ENCODE measurements at places on chromosomes 16 and 17. TPM values are rescaled to one million over a fixed set of nuclear protein-coding genes. Genes with fewer than 3 reads are reported as not detected.
A peak's percentile ranks its signal among the peaks of the same experiment; 100 is the strongest.

The ARHGDIG gene
- total RNA-seq: not detected

The ARL17B gene
- total RNA-seq: 24.9 TPM

The MARVELD3 gene
- total RNA-seq: 7.7 TPM

The TOM1L1 gene
- 109 TPM for total RNA-seq

The SMIM36 gene
- total RNA-seq: not detected

GRCh38 chr17:8152112-8152775 lies at the start of gene PER1:
Gene PER1 (minus strand): TSS chr17:8152404. CDS start chr17:8150706, 1,698 bp downstream.
- peak; percentile 98 for DNase-seq

DNA sequence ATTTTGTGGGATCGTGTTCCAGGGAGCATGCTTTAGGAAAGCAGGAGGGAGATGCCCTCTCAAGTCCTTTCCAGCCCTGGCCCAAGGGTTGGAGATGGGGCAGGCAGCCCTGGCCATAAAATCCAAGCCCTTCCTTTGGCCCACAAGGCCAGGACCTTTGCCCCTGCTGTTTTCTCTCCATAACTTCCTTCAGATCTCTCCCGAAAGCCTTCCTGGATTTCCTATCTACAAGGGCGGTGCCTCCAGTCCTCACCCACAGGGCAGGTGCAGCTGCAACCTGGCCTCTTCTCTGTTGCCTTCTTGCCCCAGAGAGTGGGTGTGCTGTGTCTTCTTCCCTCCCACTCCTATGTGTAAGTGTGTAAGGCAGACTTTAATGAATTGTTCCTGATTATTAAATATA lies 8.5 kb upstream of the PDP2 start:
- no peak for DNase-seq

The KRT9 gene
- not detected for total RNA-seq

DNA sequence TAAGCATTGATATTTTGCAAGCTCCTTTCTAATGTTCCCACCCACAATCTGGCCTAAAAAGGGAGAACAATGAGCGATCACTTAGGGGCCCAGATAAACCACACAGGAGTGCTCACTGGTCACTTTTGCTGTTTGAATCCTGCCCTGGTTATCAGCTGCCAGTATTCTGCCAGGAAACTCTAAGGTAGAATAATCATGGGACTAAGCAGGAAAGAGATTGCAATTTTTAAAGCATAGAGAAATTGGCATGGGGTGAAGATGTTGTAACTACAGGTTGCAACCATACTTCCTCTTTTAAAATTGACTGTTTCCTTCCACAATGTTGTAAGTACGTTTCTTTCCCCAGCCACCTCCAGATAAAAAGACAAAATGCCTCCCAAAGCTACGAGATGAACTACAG lies 251.2 kb upstream of the CDH11 start:
- DNase-seq: no peak

- DNase-seq: no peak
These were observed 56.3 kb upstream of the BRD7 start for GRCh38 chr16:50425044-50425443.

DNA sequence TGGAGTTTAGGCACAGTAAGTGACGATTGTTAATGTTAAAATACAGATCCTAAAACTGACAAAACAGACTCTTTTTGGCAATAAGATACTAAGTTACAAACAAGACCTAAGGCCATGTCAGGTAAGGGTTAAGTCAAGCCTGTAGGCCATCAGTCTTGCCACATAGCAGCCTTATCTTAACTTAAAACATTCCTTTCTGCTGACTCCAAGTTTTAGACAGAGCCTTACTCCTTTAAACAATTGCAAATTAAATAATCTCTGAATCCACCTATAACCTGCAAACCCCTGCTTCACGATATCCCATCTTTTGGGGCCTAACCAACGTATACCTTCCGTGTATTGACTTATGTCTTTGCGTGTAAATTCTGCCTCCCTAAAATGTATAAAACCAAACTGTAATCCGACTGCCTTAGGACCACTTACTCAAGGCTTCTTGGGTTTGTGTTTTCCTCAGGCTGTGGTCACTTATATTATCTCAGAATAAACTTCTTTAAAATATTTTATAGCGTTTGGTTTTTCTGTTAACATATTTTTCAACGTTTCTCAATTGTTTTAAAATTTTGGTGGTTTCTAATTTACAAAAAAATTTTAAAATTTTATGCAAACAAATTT lies 64.4 kb downstream of the EFCAB5 start:
- no peak for DNase-seq

- no peak for DNase-seq
These were observed 386.5 kb downstream of the CPPED1 start for GRCh38 chr16:12417030-12417814.

GRCh38 chr17:41868568-41868967 lies 3.3 kb upstream of the KLHL11 start:
- DNase-seq: no peak

Data from thyroid gland (tissue), 4 donors.